Gastroesophageal sphincter (tissue), 4 donors: ENCODE measurements at places on chromosomes 5 and 9. TPM values are rescaled to one million over a fixed set of nuclear protein-coding genes. Genes with fewer than 3 reads are reported as not detected.

KCNIP1 gene
- not detected for total RNA-seq

DIRAS2 gene
- not detected for total RNA-seq

HAVCR2 gene
- total RNA-seq, result 6.4 TPM

FAM219A gene
- total RNA-seq, result 12.1 TPM

ROPN1L gene
- not detected for total RNA-seq

NUDCD2 gene
- total RNA-seq, result 8.9 TPM

LHX6 gene
- 1.7 TPM for total RNA-seq

ENTREP1 gene
- 11.3 TPM for total RNA-seq

SPTAN1 gene
- 390 TPM for total RNA-seq

PDE4D gene
- 36.3 TPM for total RNA-seq

NRG2 gene
- total RNA-seq, result 3.2 TPM

PHPT1 gene
- 38.5 TPM for total RNA-seq

GABRA6 gene
- total RNA-seq, result not detected

ARHGEF37 gene
- total RNA-seq, result 22.3 TPM

IFNB1 gene
- total RNA-seq, result not detected

PKN3 gene
- 7.5 TPM for total RNA-seq

GPX3 gene
- total RNA-seq, result 1,448 TPM

CCDC187 gene
- not detected for total RNA-seq

CCDC192 gene
- 0.94 TPM for total RNA-seq
